ENCODE measurements at places on chromosomes 5 and 9. TPM values are rescaled to one million over a fixed set of nuclear protein-coding genes. Genes with fewer than 3 reads are reported as not detected.

ZNG1C gene
- polyA plus RNA-seq, result 18.1 TPM

SSBP2 gene
- 99.0 TPM for polyA plus RNA-seq

KCNV2 gene
- polyA plus RNA-seq, result not detected

PLEKHG4B gene
- 9.4 TPM for polyA plus RNA-seq

MYOZ3 gene
- 6.2 TPM for polyA plus RNA-seq

SPOCK1 gene
- polyA plus RNA-seq, result 9.8 TPM

TPPP gene
- polyA plus RNA-seq, result 3.9 TPM

PDCD1LG2 gene
- polyA plus RNA-seq, result not detected

LCN6 gene
- not detected for polyA plus RNA-seq

DNA sequence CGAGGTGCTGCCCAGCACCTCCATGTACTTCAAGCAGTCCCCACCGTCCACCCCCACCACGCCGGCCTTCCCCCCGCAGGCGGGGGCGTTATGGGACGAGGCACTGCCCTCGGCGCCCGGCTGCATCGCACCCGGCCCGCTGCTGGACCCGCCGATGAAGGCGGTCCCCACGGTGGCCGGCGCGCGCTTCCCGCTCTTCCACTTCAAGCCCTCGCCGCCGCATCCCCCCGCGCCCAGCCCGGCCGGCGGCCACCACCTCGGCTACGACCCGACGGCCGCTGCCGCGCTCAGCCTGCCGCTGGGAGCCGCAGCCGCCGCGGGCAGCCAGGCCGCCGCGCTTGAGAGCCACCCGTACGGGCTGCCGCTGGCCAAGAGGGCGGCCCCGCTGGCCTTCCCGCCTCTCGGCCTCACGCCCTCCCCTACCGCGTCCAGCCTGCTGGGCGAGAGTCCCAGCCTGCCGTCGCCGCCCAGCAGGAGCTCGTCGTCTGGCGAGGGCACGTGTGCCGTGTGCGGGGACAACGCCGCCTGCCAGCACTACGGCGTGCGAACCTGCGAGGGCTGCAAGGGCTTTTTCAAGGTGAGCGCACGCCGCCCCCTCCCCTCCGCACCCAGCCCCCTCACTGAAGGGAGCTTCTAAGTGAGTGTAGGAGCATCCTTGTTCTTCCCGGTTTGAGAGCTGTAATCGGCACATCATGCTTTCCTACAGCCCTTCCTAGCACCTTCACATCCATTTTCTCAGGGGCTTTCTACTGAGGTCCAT lies 6.9 kb downstream of the NR4A3 start:
- no peak for DNase-seq

GRCh38 chr9:14325147-14325546 lies 11.2 kb upstream of the NFIB start:
- no peak for DNase-seq

- no peak for DNase-seq
These were observed 84.8 kb downstream of the TLE1 start for GRCh38 chr9:81604306-81605169.

GRCh38 chr9:122944960-122945888 lies 4.4 kb downstream of the RABGAP1 start:
- no peak for DNase-seq

DNA sequence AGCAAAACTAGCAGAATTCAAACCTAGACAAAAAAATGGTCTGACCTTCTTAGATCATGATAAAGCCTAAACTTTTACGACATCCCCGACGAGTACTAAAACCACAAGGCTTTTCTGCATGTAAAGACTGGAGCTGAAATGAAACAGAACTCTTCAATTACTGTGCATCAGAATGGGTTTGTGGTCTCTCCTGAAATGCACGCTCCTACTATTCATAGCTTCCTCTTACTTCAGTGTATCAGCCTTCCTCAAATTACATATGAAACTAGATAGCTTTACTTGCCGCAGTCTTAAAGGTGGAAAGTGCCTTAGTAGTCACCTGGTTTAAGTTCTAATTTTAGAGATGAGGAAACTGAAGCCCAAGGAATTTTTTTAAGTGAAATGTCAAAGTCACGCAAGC lies 24.6 kb upstream of the MED10 start:
- DNase-seq, result no peak

- DNase-seq, result no peak
These were observed 170.9 kb upstream of the STK32A start for GRCh38 chr5:147063943-147064342.

DNA sequence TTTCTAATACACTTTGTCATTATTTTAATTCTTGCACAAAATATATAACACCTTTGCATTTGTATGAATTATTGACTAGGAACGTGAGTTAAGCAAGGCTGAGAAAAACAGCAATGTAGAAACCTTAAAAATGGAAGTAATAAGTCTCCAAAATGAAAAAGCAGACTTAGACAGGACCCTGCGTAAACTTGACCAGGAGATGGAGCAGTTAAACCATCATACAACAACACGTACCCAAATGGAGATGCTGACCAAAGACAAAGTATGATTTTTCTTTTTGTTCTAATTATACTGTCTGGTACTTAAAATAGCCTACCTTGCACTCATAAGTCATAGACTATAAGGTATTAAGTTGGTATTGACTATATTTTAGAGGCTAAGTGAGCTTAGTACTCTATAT lies 34.4 kb downstream of the RAD50 start:
- DNase-seq, result no peak

DNA sequence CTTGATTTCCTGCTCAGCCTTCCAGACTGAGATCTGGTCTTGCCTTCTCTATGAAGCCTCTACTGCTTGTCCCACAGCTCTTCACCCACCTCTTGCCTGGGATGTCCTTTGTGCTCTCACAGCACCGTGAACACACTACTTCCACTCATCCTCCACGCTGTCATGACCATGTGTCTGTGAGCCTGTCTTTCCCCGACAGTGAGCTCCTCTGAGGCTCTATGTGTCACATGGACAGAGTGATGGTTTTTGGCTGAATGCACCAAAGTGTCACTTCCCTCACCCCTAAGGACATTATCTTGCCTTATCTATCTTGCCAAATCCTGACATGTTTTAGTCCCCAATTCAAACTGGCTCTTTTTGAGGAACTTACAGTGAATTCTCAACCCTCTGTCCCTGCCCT lies 11.3 kb downstream of the PHYKPL start:
- DNase-seq, result no peak

- DNase-seq, result no peak
These were observed 71.2 kb downstream of the PLAC8L1 start for GRCh38 chr5:146034127-146034526.

- no peak for DNase-seq
These were observed 111.3 kb downstream of the FER start for GRCh38 chr5:108858959-108859358.

- no peak for DNase-seq
These were observed 116.7 kb upstream of the LMX1B start for GRCh38 chr9:126496781-126497659.

DNA sequence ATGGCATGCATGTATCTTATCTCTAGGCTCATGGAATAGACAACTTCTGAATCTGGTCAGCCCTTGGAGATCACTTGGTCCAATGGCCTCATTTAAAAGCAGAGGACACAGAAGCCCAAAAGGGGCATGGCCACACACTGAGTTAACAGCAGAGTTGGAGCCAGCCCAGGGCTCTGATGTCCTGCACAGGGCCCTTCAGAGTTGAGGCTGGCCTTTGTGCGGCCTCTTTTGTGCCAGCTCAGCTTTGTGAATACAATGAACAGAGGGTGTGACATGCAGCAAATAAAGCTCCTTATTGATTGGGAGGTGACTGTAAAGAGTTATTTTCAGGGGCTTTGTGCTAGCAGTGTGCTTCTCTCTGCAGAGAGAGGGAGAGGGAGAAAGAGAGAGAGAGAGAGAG lies 150.1 kb upstream of the STK32A start:
- no peak for DNase-seq

GRCh38 chr9:136264031-136264430 lies 18.4 kb upstream of the QSOX2 start:
- DNase-seq, result no peak

DNA sequence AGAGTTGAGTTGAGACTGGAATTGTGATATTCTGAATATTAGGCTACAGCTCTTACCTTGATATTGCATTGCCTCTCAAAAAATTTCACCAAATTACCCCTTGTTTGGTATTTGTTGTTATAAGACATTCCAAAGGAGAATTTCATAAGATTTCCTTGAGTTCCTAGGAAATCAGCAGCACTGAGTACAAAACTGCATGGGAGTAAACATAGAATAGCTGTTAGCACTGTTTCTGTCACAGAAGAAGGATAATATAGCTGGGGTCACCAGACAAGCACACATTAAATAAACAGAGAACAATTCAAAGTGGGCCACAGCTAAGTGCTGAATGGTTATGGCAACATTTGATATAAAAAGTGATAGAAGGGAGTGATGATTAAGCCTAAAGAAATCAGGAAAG lies 724.3 kb downstream of the PRELID2 start:
- DNase-seq, result no peak

- no peak for DNase-seq
These were observed 115.2 kb upstream of the IFNE start for GRCh38 chr9:21597284-21597683.

DNA sequence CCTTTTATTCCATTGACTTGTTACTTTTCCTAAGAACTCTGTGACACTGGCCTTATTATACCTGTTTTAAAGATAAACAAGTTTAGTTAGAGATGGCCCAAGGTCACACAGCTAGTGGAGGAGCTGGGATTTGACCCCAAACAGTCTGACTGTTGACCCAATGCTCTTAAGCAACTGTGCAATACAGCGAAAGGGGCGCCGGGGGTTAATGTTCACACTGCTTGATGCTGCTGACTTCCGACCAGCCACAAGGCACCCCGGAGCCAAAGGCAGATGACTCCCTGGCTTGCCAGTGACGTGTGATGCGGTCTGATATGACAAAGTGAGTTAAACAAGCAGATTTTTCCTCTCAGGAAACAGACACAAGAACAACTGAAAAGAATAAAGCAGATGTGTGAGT lies 23.9 kb downstream of the PIK3R1 start:
- DNase-seq, result no peak

GRCh38 chr9:272251-273213 lies 57.9 kb downstream of the DOCK8 start:
- DNase-seq, result no peak

DNA sequence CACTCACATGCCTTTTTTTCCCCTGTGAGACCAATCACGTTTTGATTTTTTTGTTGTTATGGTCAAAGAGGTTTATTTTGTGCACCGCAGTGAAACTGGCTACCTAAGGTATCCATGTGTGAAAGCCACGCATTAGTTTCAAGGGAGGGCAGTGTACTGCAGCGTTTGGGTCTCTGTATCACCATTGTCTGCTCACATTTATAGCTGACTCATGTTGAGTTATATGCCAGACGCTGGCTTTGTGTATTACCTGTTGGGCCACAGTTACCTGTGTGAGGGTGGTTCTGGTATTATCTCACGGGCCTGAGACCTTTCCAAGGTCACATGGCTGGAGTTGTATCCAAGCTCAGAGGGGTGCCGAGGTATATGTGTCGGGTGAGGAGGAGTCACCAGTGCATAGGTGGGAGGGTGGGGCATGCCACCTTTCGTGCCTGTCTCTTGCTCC lies 75.8 kb downstream of the ARHGAP26 start:
- DNase-seq, result no peak

DNA sequence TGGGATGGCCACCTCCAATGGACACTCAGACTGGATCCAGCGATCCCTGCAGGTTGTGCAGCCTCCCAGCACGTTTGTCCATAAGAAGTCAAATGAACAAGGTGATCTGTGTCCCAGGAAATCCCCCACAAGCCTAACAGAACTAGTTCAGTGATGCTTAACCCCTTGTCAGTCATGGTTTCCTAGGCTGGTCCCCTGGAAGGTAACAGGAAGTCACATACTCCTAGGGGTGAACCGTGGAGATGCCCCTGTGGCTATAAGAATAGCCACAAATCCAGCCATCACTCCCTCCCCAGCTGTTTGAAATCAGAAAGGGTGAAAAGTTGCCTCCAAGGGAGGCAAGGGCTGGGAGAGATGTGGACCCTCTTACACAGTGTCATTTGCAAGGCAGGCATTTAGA lies 22.5 kb downstream of the PAX5 start:
- no peak for DNase-seq

- no peak for DNase-seq
These were observed 65.4 kb downstream of the PRRC1 start for GRCh38 chr5:127582773-127583370.

GRCh38 chr5:140785905-140786686 lies at the start of gene PCDHA1:
Gene PCDHA1, plus strand, starts transcription at chr5:140786140.
- no peak for DNase-seq

Measured in right renal cortex interstitium (tissue), 3 donors.